CD8-positive, alpha-beta memory T cell (primary cell): ENCODE measurements at places on chromosomes 4 and X. TPM values are rescaled to one million over a fixed set of nuclear protein-coding genes. Genes with fewer than 3 reads are reported as not detected.

DNA sequence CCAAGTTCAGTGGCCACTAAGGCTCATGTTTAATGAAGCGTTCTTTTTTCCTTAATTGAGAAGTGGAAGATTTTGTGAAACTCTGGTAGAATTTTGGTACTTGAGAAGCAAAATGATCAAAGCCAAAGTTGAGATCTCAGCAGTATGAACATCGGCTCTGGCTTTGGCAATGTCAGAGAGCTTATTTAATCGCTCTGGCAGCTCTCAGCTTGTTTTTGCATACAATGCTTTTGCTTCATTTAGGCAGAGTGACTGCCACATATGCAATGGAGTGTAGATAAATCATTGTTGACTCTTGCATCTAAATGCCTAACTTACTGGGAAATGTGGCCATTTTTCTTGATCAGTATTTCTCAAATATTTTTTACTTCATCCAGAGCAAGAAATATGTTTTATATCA, 135.7 kb downstream of the AASDH start:
- no peak for DNase-seq

- no peak for DNase-seq
Measured at GRCh38 chr4:2261853-2262144, at the start of gene MXD4. Gene MXD4 (minus strand): TSS chr4:2262109. CDS start chr4:2261980, 129 bp downstream.

The SLC10A4 gene
- not detected for total RNA-seq

The NOCT gene
- total RNA-seq: 20.3 TPM
